NCI-H2081 treated with DMSO at 0.1 percent for 48 hours (cell line): ENCODE measurements at places on chromosomes 2 and 18.

DNA sequence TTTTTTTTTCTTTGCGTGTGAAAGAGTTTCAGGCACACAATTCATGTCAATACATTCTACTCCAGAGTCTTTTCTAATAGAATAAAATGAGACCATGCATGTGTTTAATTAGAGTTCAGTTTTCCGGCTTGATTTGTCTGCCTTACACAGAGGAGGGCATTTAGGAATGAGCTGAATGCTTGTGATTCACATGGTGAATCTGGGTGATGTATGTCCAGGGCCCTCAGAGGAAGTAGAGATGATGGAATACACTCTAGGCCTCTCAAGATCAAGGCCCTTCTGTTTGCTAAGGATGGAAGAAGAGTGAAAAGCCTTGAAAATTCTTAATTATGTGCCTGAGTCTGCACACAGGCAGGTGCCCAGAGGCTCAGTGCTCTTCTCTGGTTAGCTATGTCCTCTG, 71.0 kb upstream of the CYRIA start:
- no peak for DNase-seq

DNA sequence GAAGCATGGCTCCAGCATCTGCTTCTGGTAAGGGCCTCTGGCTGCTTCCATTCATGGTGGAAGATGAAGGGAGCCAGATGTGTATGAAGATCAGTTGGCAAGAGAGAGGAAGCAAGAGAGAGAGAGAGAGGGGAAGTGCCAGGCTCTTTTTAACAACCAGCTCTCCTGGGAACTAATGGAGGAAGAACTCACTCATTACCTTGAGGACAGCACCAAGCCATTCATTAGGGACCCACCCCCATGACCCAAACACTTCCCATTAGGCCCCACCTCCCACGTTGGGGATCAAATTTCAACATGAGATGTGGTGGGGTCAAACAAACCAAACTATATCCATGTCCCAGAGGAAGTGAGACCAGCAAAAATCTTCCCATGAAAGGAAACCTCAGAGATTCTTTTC, 124.8 kb upstream of the SIX2 start:
- no peak for DNase-seq

- no peak for DNase-seq
These were observed 139.1 kb downstream of the DNAH7 start for GRCh38 chr2:195929531-195929930.

GRCh38 chr2:23495661-23496114, 110.7 kb downstream of the KLHL29 start:
- DNase-seq = no peak

DNA sequence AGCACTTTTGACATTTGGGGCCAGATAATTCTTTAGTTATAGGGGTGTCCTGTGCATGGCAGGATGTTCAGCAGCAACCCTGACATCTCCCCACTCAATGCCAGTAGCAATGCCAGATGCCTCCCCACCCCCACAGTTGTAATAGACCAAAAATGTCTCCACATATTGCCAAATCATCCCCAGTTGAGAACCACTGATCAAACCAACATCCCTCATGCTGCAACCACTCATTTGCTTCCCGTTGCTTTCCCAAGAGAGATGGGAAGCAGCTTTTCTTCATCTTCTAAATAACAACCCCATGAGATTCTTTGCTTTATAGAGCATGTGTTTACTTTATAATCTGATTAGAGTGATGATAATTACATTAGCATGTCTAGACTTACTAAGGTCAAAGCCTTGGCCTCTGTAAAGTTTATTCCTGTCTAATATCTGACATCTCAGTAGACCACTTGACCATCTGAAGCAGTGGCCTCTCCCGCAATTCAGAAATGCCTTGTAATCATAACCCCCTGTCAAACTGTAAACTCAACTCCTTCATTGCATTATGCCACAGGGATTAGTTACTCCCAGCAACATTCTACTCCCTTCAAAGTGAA, 28.7 kb upstream of the C1D start:
- no peak for DNase-seq

- DNase-seq = no peak
These were observed 39.0 kb downstream of the TGFA start for GRCh38 chr2:70514612-70515055.

DNA sequence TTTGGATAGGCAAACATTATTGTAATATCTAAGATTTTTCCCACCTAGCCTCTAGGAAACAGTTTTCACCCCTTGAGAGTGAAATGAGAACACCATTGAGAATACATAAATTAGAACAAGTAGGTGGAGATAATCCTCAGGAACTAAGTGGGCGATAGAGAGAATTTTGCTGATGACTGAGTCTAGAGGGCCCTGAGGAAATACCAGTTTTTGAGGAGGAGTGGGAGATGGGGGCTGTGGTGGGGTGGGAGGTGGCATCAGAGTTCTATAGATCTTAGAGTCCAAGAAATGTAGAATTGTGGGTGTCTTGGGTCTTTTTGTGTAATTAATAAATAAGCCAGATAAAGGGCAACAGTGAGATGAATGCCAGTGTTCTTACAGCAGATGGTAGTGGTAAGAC, 11.8 kb downstream of the NCAPH start:
- no peak for DNase-seq

- no peak for DNase-seq
These were observed 609.0 kb downstream of the DCC start for GRCh38 chr18:52948868-52949444.

- no peak for DNase-seq
These were observed 12.5 kb upstream of the HNRNPLL start for GRCh38 chr2:38615237-38615636.

DNA sequence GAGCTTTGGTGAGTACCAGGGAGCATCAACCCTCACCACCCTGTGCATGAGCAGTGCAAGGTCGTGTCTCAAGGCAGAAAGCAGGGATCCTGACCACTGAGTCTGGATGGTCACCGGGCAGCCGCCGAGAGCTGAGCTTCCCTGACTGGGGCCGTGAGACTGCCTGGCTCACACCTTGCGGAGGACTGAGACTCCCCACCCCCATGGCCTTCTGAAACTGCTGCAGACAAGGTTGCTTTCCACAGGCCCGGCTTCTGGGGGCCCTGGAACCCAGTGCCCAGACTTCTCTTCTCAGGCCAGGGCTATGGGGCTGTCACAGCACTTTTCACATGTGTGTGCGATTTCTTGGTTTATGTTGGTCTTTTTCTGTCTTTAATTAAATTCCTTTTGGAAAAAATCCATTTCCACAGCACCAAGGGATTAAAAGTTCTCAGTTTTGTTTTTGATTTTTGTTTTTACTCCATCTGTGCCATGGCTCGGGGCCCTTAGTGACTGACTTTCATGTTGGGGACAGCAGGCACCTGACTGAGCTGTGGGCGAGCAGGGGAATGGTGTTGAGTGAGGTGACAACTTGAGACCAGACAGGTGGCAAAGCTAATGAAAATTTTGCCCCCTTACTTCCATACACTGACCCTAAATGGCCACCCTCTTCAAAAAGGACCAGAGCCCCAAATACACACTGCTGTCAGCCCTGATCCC, 297.9 kb downstream of the CYP26B1 start:
- no peak for DNase-seq

GRCh38 chr2:143157001-143157400, 27.8 kb downstream of the ARHGAP15 start:
- DNase-seq = peak; percentile 30

DNA sequence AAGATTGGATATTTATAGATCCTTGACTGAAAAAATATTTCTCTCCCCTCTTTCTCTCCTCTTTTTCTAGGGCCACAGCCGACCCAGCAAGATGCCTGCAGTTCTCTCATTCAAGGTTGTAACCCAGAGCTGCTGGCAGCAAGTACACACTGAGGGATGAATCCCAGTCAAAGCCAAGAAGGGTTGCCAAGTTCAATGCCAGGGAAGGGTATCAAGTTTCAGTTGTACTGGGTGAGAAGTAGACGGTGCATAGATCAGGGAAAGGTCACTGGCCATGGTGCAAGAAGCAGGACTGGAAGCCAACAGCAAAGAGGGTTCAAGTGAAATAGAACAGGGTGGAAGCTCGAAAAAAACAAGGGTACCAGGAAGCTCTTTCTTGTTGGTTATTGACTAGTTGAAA, 170.2 kb downstream of the NRP2 start:
- no peak for DNase-seq

DNA sequence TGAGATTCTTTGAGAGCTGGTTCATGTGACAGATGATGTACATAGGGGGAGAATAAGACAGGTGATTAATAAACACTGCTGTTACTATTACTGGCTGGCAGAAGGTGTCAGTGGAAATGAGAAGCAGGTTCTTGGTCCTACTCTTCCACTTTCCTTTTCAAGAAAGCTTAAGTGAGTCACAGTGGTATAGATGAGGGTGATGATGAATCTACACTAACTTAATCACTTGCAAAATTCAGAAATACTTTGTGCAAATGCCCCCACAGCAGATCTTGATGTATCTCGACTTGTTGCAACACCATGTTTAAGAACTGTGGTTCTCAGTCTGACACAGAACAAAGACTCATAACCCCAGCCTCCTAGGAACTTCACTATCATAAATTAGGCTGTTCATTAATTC, 35.9 kb upstream of the MGAT5 start:
- no peak for DNase-seq

DNA sequence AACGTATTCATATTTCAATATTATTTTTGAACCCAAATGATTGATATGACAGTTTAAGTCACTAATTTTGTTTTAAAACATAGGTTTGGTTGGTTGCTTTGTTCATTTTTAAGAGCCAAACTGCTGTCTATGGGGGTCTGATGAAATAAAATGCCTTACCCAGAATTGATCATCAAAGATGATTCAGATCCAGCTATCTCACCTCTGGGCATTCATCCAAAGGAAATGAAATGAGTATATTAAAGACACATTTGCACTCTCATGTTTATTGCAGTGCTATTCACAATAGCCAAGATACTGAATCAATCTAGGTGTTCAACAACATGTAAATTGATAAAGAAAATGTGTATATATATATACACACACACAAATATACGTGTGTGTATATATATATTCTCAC, 326.9 kb upstream of the GULP1 start:
- DNase-seq = no peak

DNA sequence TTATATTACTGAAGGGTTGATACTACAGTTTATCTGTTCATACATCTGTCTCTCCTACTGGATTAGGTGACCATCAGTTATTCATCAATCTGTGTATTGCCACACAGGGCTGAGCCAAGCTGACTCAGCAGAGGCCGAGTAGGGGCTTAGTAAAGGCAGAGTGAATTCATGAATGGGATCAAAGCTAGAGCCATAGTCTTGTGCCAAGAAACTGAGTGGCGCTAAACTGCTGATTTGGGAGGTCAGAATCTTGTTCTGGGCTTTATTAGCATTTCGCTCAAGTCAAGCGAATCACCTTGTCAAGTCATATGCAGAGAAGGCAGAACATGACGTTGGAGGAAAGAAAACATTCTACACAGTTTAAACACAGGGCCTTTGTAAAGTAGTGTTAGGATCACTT, 34.1 kb downstream of the SOCS6 start:
- DNase-seq = no peak

DNA sequence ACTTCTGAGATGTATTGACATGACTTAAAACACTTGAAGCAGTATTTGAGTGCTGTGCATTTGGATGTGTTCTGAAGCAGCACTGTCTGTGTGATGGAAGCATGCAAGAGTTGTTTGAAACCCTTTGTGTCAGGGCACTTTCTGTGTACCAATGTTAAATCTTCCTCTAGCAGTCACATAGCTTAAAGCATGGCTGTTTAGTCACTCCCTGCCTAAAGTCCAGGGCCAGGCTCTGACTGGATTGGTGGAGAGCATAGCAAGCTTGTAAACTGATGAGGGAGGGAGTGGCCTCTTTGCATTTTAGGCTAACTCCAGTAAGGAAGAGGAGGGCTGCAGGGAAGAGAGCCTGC, 73.5 kb downstream of the MYO1B start:
- no peak for DNase-seq
